ENCODE measurements at places on chromosomes 6 and 20.

GRCh38 chr20:4108495-4109306 lies 93.3 kb upstream of the RNF24 start:
- DNase-seq = peak; percentile 79

GRCh38 chr20:23021541-23021940 lies 13.6 kb upstream of the SSTR4 start:
- DNase-seq = no peak

GRCh38 chr20:1273366-1273765 lies 7.3 kb downstream of the SNPH start:
- no peak for DNase-seq

DNA sequence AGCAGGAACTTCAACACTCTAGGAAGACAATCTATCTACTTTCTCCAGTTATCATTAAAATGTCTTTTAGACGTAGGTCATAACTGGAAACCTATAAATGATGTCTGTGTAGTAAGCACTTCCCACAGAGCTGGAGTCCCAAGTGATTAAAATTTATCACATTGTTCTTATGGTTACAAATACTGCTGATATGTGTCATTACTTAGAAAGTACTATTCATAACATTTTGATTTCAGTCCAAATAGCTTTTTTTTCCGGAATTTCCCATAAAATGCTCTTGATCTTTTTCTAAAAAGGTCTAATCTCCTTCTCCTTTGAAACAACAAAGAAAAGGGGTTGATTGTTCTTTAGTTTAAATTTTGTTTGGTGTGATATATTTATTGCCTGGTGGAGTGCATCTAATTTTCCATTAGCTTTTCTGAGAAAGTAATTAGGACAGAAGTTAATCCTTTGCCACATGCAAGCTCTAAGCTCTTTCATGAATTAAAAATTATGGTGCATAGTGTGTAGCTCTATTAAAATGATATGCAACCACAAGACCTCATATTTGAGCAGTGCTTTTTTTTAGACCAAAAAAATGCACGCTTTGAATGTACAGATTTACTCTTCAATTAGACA lies 132.7 kb upstream of the TCF21 start:
- DNase-seq = no peak

GRCh38 chr6:21987501-21987957 lies 309.3 kb downstream of the PRL start:
- DNase-seq = peak; percentile 88

DNA sequence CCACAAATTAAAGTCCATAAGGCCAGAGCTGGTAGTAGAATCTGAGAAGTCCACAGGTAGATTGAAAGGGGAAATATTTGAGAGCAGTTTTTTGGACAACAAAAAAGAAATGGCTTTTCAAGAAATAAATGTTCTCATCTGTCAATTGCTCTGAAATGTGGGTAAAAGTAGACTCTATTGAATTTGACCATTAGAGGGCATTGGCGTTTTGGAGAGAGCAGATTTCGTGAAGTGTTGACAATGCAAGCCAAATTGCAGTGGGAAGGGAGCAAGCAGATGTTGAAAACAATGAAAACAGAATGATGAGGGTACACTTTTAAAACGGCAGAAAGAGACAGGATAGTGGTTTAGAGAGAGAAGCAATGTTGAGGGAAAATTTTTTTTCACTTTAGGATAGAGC lies 149.1 kb upstream of the FAM83B start:
- DNase-seq = no peak

Data from sigmoid colon (tissue), 7 donors.